ENCODE measurements at places on chromosomes 4 and X.

GRCh38 chr4:184649971-184650855 is 675 bp downstream of the PRIMPOL start:
- DNase-seq, result no peak

DNA sequence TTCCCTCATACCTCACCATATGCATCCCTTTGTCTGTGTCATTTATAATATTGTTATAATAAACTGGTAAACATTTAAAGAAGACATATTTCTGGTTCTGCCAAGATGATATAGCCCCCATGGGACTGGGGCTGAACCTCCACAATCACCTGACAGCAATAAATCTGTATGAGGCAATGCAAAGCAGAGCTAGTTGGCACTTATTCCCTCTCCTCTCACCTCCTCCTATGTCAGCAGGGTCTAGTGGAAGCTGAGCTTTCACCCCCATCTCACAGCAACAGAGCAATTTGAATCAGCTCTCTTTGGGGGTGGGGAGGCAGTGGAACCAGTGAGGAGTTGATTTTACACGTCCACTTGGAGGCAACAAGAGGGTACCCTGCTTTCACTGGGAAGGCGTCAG is 206.9 kb downstream of the AR start:
- no peak for DNase-seq

GRCh38 chr4:77586951-77587383 is 18.7 kb upstream of the CXCL13 start:
- peak; percentile 45 for DNase-seq

DNA sequence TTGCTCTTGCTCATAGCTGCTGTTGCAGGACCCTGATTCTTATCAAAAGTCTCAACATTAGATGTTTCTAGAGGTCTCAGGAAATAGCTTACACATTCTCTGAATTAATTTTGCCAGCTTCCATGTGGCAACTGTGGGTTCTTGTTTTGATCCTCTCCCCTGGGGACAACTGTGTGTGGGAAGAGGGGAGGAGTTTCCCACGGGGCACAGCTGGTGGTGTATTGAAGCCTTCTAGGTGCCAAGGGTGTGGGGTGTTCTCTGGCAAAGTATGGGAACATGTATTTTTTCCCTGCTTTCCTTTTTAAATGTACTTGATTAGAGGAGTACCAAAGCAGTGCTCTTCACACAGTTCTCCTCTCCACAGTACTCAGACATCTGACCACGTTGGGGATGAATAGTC is 212.7 kb downstream of the RPA4 start:
- DNase-seq, result no peak

GRCh38 chr4:98802770-98803198 is 126.1 kb downstream of the EIF4E start:
- DNase-seq, result no peak

- no peak for DNase-seq
Measured at GRCh38 chrX:24672701-24673190, 21.0 kb upstream of the POLA1 start.

- no peak for DNase-seq
Measured at GRCh38 chrX:22674932-22675331, 324.8 kb upstream of the DDX53 start.

DNA sequence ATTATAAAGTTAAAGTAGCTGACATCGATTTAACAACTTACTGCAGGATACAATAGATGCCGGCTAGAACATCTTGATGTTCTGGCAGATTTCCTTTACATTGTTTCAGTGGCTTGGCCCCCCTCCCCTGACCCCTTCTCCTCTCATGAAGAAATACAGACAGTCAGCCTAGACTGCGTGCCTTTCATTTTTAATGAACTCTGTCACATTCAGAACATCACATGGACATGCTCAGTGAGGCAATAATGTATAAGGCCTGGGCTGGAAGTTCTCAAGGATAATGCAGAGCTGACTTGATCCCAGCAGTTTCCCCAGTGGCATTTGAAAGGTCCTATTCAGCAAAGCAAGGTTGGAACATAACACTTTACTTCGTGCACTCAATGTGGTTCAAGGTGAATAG is 239.2 kb downstream of the ANK2 start:
- DNase-seq, result no peak

- no peak for DNase-seq
Measured at GRCh38 chrX:67953658-67954057, 409.8 kb downstream of the AR start.

GRCh38 chr4:173039617-173040577 is 128.7 kb upstream of the GALNT7 start:
- no peak for DNase-seq

DNA sequence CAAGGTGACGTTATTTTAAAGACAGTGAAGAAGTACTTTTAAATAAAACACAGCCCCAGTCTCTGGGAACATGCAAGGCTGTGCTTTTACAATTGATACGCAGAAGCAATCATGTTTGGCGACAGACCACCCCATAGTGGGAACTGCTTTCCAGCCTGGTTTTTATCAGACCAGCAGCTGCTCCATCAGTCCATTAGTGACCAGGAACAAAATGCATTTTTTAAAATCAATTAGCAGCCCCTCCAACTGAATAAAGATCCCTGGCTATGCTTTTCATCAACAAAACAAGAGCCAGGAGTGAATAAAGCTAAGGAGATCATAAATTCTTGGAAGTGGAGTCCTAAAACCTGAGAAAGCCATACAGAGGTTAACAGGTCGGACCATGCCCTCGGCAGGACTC is 153.0 kb upstream of the TENM3 start:
- no peak for DNase-seq

- DNase-seq, result no peak
Measured at GRCh38 chrX:323721-324628, 5.4 kb upstream of the GTPBP6 start.

DNA sequence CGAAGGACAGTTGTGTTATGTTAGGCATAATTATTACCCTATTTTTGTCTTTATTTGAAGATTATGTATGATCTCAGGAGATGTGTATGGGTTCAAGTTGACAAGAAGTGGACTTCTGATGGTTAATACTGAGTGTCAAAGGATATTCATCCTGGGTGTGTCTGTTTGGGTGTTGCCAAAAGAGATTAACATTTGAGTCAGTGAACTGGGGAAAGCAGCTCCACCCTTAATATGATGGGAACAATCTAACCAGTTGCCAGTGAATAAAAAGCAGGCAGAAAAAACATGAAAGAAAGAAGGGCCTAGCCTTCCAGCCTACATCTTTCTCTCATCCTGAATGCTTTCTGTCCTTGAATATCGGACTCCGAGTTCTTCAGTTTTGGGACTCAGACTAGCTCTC is 332.6 kb downstream of the DTHD1 start:
- DNase-seq, result no peak

DNA sequence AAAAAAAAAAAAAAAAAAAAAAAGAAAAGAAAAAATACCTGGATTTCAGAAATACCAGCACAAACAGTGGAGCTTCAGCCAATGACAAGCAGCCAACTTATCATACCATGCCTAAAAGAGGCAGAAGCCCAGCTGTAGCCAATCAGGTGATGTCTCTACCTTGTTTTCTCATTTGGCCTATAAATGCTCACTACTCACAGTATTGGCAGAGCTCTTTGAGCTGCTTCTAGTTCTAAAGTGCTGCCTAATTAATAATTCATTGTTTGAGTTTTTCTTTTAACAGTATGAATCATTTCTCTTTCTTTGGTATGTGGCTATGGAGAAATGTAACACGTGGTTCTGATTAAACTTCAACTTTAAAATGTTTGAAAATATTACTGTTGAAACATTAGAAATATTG is 188.8 kb upstream of the TECRL start:
- DNase-seq, result no peak

- no peak for DNase-seq
Measured at GRCh38 chr4:18034099-18034498, 12.5 kb upstream of the LCORL start.

DNA sequence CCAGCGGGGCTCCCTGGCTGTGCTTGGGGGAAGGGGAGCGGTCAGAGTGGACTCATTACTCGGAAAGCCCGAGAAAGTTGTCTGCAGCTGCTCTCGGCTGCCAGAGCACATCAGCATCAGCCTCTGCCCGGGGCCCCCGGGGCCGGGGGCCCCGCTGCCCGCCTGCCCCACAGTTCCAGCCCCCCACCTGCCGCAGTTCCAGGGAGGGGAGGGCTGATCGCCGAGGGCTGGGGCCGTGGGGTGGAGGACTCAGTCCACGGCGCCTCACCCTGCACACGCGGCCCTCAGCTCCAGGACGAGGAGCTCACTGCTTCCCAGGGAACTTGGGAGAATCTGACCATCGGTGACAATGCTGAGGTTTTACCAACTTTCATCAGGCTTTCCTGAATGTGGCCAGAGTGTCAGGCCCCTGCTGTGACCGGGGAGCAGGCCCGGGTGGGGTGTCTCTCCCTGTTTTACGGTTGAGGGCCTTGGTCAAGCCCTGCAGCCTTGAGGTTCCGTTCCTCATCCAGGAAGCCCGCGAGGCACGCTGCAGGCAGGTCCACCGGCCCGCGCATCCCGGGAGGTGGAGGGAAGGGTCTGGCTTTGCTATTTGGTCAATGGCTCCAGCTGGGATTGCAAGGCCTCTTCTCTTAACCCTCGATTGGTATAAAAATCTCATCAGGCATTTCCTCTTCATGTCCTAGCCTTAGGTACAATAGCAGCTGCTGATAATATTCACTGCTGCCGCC is 57.2 kb downstream of the CPZ start:
- no peak for DNase-seq

DNA sequence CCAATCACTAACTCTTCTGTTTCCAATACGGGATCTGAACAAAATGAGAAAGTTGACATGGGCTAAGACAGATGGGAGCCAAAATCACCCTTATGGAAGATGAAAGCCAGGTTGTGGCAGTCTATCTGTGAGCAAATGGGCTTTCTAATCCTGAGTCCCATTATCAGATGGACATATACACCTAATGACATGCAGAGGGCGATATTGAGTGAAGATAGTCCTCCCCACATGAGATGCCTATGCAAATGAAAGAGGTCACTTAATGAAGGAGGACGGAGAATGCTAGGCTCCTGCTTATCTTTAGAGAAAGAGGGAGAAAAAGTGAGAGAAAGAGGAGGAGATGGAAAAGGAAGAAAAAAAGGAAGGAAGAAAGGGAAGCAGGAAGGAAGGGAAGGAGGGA is 547.5 kb downstream of the NLGN4X start:
- peak; percentile 0 for DNase-seq

GRCh38 chr4:108940634-108941033 is 177.8 kb upstream of the ETNPPL start:
- DNase-seq, result no peak

GRCh38 chr4:153514001-153514526 is 47.9 kb downstream of the TMEM131L start:
- no peak for DNase-seq

DNA sequence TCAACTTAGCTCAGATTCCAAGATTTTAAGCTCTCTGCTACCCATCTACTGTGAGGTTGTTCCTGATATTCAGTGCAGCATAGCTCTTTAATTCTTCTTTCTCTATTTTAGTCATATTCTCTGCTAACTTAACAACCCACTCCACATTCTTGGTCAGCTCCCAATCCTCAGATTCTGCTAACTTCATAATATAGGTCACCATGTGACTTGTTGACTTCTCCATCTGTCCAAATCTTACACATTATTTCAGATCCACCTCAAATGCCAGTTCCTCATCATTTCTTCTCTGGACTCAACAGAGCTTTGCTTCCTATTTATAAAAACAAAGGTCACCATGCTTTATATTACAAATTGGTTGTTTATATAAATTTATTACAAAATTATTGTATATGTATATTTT is 29.3 kb upstream of the RXFP1 start:
- DNase-seq, result no peak

- DNase-seq, result no peak
Measured at GRCh38 chrX:119817130-119817690, 25.8 kb upstream of the RPL39 start.

DNA sequence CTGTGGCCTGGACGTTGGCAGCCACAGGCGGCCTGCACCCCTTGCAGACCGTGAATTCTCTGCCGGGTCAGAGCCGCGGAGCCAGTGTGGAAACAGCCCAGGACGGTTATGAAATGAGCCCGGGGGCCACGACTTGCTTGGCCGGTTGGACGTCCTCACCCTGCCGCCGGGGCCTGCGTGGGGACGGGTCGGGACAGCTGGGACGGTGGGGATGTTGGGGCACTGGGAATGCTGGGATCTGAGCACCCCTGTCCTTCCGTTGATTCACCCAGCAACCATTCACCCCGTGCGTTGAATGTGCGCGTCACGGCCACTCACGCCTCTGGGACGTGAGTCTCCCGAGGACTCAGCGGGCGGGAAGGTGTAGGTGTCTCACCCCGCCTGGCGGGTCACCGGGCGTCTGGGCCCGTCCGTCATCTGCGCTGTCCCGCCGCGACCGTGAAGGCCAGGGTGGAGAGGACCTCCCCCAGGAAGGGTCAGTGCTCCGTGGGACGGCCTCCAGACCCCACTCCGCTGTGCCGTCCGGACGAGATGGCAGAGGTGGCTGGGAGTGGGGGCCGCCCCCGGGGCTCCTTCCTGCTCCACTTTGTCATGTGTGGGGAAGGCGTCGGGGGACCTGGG is 4.5 kb upstream of the PLCXD1 start:
- DNase-seq, result no peak

DNA sequence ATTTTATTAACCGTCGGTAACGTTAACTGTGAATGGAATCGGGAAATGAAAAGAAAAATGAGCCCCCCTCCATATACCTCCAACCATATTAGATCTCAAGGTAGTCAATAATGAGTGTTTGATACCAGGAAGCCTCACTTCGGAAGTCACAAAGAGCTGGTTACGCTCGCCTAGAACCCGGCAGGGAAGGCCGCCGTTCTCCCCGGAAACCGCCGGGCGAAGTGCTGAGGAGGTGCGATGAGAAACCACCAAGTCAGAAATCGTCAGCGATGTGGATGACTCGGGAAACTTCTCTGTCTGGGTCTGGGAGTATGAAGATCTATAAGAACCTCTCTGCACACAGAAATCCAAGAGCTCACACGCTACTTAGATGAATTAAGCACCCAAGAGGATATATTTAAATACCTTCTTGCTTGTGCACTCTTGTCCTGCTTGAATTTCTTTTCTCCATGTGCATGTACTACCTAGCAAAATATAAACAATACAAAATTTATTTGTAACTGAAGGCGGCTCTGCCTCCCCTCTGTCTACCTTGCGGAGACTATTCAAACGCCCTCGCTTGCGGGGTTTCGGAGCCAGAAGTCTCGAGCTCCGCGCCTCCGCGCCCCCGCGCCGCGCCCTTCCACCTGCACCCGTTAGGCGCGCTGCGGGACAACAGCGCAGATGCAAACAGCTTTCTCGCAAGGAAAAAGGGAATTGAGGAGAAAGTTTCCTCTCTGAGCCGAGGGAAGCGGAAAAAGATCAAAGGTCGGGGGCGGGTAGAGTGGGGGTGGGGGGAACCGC is 17.8 kb downstream of the NKX6-1 start:
- no peak for DNase-seq

GRCh38 chr4:86564795-86565194 is 29.3 kb upstream of the PTPN13 start:
- DNase-seq, result no peak

Measured in GM19239 (cell line).